Progenitor cell of endocrine pancreas (in vitro differentiated cells): ENCODE measurements at places on chromosomes 6 and 20. TPM values are rescaled to one million over a fixed set of nuclear protein-coding genes. Genes with fewer than 3 reads are reported as not detected.

The PLAGL1 gene
- 23.7 and 28.1 TPM in 2 replicates for total RNA-seq

The ARMH2 gene
- total RNA-seq: not detected in 2 replicates

DNA sequence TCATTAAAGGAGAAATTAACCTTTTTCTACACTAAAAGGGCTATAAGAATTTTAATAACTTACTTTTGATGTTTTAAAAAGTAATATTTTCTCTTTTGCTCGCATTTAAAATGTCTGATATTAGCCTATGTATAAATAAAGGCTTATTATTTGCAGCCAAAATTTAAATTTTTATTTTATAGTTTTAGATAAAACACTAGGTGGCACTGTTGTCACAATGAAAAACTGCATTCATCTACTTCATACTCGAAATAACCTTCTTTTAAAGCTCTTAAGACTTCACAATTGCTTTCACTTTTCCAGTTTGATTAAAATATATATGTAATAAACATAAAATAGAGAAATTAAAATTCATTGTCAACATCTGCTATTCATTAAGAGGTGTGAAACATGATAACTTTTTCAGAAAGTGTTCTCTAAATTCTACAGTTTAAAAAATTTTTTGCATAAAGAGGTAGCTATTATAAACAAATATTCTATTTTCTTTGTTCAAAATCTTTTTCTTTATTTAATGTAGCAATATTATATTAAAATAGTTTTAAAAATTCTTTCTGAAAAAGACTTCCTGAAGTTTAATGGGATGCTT lies 78.8 kb upstream of the DEFB112 start:
- no peak for DNase-seq

DNA sequence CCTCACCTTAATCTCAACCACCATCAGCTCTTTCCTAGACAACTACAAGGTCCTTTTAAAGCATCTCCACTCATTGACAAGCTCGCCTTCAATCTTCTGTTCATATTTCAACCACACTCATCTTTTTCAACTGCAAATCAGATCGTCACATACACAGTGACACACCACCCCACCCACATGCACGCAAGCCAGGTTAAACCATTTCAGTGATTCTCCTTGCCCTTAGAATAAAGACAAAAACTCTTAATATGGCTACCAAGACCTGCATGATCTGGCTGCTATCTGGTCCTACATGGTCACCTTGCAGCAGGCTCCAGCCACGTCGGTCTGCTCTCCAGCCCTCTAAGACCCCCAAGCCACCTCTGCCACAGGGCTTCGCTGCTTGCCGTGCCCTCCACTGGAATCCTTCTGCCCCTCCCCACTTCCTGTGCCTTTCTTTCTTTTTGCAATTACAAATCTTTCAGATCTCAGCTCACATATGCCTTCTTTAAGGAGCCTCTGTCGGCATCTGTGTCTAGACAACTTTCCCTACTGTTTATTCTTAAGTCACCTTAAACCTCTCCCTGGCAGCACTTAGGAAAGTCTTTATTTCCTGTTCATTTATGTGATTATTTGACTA lies 507.3 kb upstream of the ARID1B start:
- no peak for DNase-seq

DNA sequence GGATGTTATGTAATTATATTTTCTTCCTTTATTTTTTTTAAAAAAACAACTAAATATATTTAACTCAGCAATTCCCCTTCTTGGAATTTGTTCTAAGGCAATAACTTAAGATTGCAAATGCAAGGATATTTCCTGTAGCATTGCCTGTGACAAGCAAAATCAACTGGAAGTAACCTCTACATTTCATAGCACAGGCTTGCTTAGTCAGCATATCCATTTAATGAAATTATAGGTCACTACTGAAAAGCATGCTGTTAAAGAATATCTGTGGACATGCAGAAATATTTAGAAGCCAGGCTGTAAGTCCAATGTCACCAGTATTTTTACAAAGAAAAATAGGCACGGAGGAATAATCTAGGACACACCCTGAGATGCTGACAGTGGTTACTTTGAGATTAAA lies 8.7 kb upstream of the MEP1A start:
- no peak for DNase-seq

The KHDC1 gene
- total RNA-seq: 7.9 and 8.0 TPM in 2 replicates

GRCh38 chr6:95841560-95841959 lies 174.2 kb upstream of the FUT9 start:
- DNase-seq: no peak

DNA sequence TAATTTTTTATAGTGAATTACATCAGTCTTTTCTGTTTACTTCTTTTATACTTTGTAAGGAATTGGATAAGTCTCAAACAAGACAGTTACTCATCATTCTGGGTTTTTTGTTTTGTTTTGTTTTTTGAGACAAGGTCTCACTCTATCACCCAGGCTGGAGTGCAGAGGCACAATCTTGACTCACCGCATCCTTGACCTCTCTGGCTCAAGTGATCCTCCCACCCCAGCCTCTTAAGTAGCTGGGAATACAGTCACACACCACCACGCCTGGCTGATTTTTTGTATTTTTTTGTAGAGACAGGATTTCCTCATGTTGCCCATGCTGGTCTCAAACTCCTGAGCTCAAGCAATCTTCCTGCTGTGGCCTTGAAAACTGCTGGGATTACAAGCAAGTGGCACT lies 524.3 kb downstream of the EYS start:
- no peak for DNase-seq
